CD4-positive, alpha-beta T cell treated with Interferon gamma for 1 hour (primary cell): ENCODE measurements at places on chromosomes 2 and 18.

GRCh38 chr2:164917296-164917903 is 37.9 kb downstream of the SLC38A11 start:
- DNase-seq, result no peak

- DNase-seq, result no peak
Observed at GRCh38 chr18:331221-331821, 63.5 kb upstream of the THOC1 start.

DNA sequence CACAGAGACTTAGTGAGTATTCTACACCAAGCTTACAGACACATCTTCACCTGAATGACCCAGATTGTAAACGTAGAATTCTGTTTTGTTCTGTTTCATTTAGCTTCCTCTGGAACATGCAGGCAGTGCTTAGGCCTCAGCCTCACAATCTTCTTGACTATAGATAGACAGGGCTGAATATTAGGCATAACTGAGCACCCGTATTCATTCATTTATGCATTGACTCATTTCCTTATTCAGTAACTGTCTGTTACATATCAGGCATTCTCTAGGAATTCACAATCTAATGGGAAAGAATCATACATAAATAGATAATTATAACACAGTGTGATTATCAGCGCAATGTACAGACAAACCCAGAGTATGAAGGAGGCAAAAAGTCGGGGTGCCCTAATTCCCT is 124.9 kb upstream of the ETAA1 start:
- DNase-seq, result no peak

DNA sequence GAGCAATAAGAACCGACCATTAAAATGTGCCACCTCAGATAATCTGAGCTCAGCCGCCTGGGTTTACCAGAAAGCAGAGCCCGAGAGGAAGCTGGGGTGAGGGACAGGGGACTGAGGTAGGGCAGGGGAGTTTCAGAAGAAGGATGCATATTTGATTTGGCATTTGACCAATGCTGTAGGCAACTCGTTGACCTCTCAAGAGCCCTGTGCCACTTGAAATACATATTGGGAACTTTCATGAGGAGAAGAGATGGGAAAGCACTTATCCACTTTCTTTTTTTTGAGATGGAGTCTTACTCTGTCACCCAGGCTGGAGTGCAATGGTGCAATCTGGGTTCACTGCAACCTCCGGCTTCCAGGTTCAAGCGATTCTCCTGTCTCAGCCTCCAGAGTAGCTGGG is 148.4 kb upstream of the SPRED2 start:
- no peak for DNase-seq

- DNase-seq, result peak; percentile 59
Observed at GRCh38 chr2:241540771-241541561, 17.6 kb upstream of the BOK start.

DNA sequence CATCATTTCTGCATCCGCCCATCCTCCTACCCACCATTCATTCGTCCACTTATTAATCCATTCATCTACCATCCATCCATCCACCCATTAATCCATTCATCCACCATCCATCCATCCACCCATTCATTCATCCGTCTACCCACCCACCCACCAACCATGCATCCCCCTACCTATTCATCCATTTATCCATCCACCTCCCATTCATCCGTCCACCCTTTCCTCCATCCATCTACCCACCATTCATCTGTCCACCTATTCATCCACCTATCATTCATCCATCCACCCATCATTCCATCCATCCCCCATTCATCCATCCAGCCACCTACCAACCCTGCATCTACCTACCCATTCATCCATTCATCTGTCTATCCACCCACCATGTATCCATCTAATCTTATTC is 83.5 kb upstream of the MCFD2 start:
- DNase-seq, result no peak

DNA sequence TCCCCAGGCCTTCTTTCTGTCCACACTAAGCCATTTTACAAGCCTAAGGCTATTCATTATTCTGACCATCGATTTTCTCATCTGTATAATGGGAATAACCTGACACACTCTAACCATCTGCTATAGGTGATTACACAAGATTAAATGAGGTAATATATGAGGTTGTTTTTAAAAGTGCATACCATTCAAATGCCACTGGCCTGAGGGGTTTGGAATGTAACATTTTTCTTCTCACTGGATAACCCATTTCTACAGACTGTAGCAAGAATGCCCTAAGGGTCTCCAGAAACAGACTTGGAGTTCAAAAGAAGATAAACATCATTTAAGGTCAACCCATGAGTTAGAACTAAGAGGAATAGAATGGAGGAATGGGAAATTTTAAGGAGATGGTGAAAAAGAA is 111.7 kb upstream of the SETBP1 start:
- DNase-seq, result no peak

DNA sequence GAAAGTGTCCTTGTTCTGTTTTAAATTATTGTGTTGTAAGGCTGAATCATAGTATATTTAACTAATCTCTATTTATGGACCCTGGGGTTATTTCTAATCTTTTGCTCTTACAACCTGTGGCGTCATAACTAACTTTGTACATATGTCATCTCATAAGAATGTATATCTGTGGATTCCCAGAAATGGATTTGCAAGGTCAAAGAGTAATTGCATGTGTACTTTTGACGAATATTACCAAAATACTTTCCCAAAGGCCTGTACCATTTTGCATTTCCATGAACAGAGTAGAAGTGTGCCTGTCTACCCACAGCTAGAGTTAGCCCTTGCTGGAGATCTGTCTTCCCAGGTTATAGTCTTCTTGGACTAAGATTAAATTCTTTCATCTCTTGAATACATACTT is 42.8 kb downstream of the SEMA4F start:
- DNase-seq, result no peak

- no peak for DNase-seq
Observed at GRCh38 chr2:27376151-27376865, 4.2 kb downstream of the ZNF513 start.

GRCh38 chr2:85457877-85458316 is 39.4 kb downstream of the SH2D6 start:
- no peak for DNase-seq

GRCh38 chr2:226030788-226031646 is 631.5 kb downstream of the NYAP2 start:
- peak; percentile 7 for DNase-seq

GRCh38 chr2:36704475-36705150 is 8.1 kb downstream of the VIT start:
- DNase-seq, result no peak

GRCh38 chr2:25204190-25204838 is 35.9 kb upstream of the POMC start:
- peak; percentile 44 for DNase-seq

DNA sequence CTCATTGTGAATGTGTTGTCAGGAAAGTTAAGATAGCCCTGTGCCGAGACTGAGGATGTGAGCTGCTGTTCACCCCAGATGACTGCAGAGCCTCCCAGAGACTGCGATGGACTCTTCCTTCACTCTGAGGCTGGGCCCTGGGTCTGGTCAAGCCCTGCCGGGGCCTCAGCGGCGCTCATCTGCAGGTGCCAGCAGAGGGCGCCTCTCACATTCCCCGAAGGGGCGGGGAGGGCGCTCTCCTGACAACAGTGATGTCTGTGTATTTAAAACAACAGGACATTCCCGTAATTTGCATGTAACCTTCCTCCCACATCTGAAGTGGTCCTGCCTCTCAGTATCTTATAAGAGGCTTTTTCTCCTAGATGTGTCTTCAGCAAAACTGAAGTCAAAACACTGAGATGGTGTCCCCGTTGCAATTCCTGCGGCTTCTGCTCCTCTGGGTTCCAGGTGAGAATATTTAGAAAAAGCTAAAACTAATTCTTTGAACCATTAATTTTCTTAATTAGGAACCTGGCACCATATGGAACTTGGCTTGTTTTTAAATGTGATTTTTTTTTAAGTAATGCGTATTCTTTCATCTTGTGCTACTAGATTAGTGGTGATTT is 1377.9 kb downstream of the RPIA start:
- DNase-seq, result no peak

GRCh38 chr2:119170504-119170903 is 12.0 kb upstream of the C1QL2 start:
- no peak for DNase-seq

GRCh38 chr18:58161659-58162058 is 117.6 kb downstream of the NEDD4L start:
- DNase-seq, result no peak

GRCh38 chr2:100504542-100504941 is 34.3 kb downstream of the NMS start:
- DNase-seq, result no peak

- DNase-seq, result no peak
Observed at GRCh38 chr18:12238826-12239225, 15.3 kb upstream of the CIDEA start.
